ENCODE measurements at places on chromosomes 5 and 9.

GRCh38 chr9:94175669-94176068, 83.4 kb upstream of the ZNF169 start:
- DNase-seq, result no peak

DNA sequence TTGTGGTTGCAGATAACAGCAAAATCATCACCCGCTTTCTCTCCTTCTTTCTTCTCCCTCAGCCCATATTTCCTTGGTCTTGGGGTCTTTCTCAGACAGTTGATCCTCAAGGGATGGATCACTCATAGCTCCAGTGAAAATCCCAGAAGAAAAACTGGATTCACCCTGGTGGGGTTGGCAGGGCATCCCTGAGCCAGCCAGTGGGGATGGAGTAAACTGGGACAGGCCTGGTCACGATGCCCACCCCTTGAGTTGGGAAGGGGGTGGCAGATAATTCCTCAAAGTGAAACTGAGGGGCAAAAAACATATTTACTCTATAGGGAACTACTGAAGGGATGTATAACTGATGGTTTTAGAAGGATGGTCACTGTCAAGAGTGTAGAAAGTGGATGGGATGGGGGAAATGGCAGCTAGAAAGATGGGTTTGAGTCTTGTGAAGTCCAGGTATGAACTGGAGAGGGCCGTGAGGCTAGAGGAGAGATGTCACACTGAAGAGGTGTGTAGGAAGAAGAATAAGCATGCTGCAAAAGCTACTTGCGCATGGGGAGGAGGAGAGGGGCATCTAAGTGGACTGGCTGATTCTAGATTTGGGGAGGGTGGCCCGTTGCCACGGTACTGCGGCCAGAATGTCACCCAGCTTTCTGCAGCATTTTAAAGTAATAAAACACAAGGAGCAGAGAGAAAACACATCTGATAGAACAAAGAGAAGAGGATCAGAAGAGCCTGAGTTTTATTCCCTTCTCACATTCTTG, 162.8 kb downstream of the PJA2 start:
- DNase-seq, result no peak

- DNase-seq, result no peak
Observed at GRCh38 chr9:71765693-71766092, 2.6 kb downstream of the CEMIP2 start.

- DNase-seq, result no peak
Observed at GRCh38 chr5:123598028-123598689, 86.2 kb downstream of the CSNK1G3 start.

DNA sequence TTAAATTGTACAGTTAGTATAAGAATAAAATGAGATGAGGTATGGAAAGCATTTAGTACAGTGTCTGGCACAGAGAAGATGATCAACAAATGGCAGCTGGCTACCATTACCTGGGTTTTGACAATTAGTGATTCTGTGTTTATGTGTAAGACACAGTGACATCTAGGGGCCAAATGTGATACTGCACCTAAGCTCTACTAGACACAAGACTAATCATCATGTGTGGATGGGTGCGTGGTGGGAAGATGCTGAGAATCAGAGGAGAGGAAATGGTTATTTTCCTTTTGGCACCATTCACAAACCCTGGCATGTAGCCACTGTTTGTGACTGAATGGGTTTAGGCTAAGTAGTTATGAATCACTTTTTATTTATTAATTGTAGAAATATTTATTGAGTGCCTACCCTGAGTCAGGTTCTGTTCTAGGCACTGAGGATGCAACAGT, 109.8 kb upstream of the TBC1D2 start:
- no peak for DNase-seq
